ENCODE measurements at places on chromosomes 1 and 21. TPM values are rescaled to one million over a fixed set of nuclear protein-coding genes. Genes with fewer than 3 reads are reported as not detected.

The VWA5B1 gene
- total RNA-seq: not detected

GRCh38 chr1:172320733-172321132 is 99.8 kb upstream of the C1orf105 start:
- H3K36me3 ChIP-seq: no peaks in the 10 kb centered on the region
- no peak overlapping the region for H3K4me3 ChIP-seq
- no peaks in the 10 kb centered on the region for H3K27me3 ChIP-seq
- peaks cover 28% of the 10 kb centered on the region for H3K4me1 ChIP-seq
- DNase-seq: peak; percentile 28

The ATP5PB gene
- 162 TPM for total RNA-seq

DNA sequence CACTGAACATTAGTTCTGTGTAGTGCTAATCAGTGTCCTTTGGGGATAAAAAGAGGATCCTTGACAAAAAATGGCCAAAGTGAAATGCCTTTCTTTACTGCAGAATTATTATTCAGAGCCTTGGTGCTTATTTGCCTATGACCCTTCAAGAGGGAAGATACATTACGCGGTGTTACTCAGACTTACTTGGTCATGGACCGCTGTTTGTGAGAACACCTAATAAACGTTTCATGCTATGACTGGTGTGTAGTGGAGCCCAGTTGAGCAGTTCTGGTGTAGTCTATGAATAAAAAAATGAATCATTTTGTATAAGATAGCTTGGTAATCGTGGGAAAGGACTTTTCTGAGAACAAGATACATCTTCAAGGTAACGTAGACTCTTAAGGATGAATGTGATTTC is 8.3 kb downstream of the NFYC start:
- no peak overlapping the region for H3K27ac ChIP-seq
- no peak overlapping the region for H3K4me3 ChIP-seq
- H3K4me1 ChIP-seq: peaks cover 2% of the 10 kb centered on the region
- H3K27me3 ChIP-seq: no peaks in the 10 kb centered on the region
- peak; percentile 6 for DNase-seq
- H3K36me3 ChIP-seq: no peaks in the 10 kb centered on the region

DNA sequence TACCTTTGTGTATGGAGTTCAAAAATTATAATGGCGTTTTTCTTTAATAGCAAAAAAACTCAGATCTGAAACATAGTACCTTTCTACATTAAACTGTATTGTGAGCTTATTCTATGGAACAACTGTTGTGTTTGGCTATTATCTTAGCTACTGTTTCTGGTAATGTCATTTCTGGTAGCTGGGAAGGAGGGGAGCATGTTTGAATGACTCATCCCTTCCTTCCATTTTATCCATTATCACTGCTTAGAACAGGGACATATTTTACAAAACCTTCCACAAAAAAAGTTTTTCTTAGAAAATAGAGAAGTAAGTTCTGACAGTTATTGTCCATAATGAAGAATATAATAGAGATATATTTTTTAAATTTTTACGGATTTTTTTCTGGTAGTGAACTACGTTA is 128.3 kb downstream of the NRDC start:
- H3K27ac ChIP-seq: no peak overlapping the region

DNA sequence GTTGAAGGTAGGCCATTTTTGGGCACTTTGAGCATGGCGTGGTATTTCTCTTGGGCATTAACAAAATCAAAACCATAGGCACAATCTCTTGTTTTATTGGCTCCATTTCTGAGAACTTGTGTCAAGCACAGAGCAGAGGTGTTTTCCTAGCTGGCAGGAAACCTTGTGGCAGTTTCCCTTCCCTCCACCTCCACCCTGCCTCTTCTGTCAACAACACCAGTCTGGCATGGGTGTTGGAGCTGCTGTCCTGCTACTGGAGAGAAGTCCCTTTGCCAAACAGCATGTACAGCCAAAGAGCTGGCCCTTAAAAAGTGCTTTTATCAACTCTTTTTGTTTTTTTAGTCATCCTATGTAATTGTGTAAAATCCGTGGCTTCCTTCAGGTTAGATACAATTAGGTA is 16.0 kb downstream of the ATP1A1 start:
- no peak overlapping the region for H3K27ac ChIP-seq
- no peak for DNase-seq
- H3K4me3 ChIP-seq: no peak overlapping the region

The RXFP4 gene
- total RNA-seq: not detected

The CFAP141 gene
- total RNA-seq: not detected

GRCh38 chr1:180141381-180141934 is 13.2 kb upstream of the QSOX1 start:
- H3K4me1 ChIP-seq: no peaks in the 10 kb centered on the region
- DNase-seq: no peak
- H3K36me3 ChIP-seq: no peaks in the 10 kb centered on the region
- no peaks in the 10 kb centered on the region for H3K27me3 ChIP-seq
- no peak overlapping the region for H3K4me3 ChIP-seq

DNA sequence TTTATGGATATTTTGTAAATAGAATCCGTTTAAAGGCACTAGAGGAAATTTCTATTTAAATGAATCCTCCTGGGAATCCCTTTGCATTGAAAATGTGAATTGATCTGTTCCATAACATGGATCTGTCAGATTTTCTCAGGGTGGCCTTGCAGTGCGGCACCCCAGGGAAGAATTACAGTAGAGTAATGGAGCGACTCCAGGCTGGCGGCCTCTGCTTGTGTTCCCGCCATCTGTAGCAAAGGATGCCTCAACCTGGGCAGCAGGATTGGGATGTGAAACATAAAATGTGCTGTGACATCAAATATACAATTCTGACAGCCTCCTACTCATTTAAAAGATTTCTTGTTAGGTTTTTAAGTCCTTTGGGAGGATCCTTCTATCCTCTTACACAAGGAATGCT is 115.9 kb downstream of the RHOU start:
- no peaks in the 10 kb centered on the region for H3K36me3 ChIP-seq
- H3K4me1 ChIP-seq: no peaks in the 10 kb centered on the region

GRCh38 chr1:117930484-117930883 is 945 bp downstream of the WDR3 start:
- peak; percentile 2 for DNase-seq
- peak overlapping the region; percentile 94 for H3K4me3 ChIP-seq
- peaks cover 2% of the 10 kb centered on the region for H3K36me3 ChIP-seq
- no peaks in the 10 kb centered on the region for H3K4me1 ChIP-seq

DNA sequence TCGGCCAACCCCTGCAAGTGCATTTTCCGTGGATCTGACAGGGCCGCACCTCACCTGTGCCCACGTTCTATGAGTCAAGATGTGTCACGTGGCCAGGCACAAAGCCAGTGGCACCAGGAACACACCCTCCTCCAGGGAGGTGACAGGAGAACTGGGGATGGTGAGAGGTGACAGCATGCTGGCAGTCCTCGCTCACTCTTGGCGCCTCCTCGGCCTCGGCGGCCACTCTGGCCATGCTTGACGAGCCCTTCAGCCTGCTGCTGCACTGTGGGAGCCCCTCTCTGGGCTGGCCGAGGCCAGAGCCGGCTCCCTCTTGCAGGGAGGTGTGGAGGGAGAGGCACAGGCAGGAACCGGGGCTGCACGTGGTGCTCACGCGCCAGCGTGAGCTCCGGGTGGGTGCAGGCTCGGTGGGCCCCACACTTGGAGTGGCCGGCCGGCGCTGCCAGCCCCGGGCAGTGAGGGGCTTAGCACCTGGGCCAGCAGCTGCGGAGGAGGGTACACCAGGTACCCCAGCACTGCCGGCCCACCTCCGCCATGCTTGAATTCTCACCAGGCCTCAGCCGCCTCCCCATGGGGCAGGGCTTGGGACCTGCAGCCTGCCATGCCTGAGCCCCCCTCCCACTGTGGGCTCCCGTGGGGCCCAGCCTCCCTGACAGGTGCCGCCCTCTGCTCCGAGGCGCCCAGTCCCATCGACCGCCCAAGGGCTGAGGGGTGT is 11.6 kb upstream of the TTC34 start:
- no peak for DNase-seq
- no peak overlapping the region for H3K4me3 ChIP-seq
- H3K4me1 ChIP-seq: no peaks in the 10 kb centered on the region
- no peaks in the 10 kb centered on the region for H3K27me3 ChIP-seq
- no peak overlapping the region for H3K27ac ChIP-seq

Measured in fibroblast of lung (primary cell).